ENCODE measurements at places on chromosomes 5 and 9. TPM values are rescaled to one million over a fixed set of nuclear protein-coding genes. Genes with fewer than 3 reads are reported as not detected.

Gene EIF4EBP3
- 12.8 TPM for total RNA-seq

Gene PCDHB12
- total RNA-seq, result 2.3 TPM

Gene FBN2
- total RNA-seq, result 4.6 TPM

Gene ZNF483
- 6.9 TPM for total RNA-seq

Gene C1QTNF2
- total RNA-seq, result 1.5 TPM

Gene SLC22A4
- total RNA-seq, result 2.8 TPM

Gene PTGER4
- total RNA-seq, result 22.0 TPM

Gene GRXCR2
- total RNA-seq, result 0.24 TPM

Gene INSYN2B
- not detected for total RNA-seq

Gene CEP78
- total RNA-seq, result 4.2 TPM

Gene IL11RA
- total RNA-seq, result 108 TPM

Gene THBS4
- 91.5 TPM for total RNA-seq

Gene TPPP
- total RNA-seq, result 15.7 TPM

Gene C9orf152
- total RNA-seq, result not detected
